ENCODE measurements at places on chromosomes 11 and 22.

DNA sequence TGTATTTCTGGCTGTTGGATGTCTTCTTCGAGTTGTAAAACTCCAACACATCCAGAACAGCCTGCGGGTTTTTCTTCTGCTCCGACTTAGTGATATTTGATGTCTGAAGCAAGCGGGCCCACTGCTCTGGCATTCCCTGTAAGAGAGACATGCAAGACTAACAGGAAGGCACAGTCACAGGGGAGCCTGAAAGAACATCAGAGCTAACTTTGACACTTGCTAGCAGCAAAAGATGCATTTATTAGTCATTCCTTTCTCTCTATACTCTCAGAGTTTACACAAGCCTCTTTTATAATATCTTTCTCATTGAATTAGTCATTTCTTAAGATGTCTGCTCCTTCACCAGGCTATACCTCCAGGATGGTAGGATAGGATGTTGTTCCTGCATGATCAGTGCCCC lies 77.8 kb upstream of the GDPD4 start:
- DNase-seq, result no peak

DNA sequence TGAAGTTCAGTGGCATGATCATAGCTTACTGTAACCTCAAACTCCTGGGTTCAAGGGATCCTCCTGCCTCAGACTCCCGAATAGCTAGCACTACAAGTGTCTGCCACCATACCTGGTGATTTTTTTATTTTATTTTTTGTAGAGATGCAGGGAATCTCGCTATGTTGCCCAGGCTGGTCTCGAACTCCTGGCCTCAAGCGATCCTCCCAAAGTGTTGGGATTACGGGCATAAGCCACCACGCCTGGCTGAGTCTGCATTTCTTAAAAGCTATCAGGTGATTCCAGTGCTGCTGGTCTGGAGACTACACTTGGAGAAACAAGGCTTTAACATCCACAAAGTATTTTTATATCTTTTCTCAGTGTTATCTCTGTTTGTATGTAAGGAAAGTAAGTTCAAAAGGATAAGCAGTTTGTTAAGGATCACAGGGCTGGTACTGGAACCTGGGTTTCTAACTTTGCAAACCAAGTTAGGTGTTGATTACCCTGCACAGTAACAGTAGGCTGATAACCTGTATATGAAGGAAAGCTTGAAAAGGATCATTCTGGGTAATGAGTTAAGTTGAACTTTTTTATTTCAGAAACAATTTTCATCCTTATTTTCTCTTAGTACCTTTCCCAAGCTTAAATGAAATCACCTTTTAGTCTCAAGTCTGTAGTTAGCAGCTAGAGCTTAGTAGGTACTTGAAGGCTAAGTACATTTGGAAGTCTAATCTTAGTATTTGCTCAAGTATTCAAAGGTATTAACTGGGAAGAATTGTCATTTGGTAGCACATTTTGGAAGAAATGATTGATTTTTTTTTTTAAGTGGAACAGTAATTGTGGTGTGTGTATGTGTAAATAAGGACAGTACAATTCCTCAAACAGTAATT lies 12.5 kb downstream of the ACER3 start:
- no peak for DNase-seq

GRCh38 chr11:120904116-120904515 lies 119.8 kb upstream of the TBCEL start:
- no peak for DNase-seq

GRCh38 chr11:61841636-61842527 lies 13.8 kb downstream of the FADS2 start:
- DNase-seq, result no peak

DNA sequence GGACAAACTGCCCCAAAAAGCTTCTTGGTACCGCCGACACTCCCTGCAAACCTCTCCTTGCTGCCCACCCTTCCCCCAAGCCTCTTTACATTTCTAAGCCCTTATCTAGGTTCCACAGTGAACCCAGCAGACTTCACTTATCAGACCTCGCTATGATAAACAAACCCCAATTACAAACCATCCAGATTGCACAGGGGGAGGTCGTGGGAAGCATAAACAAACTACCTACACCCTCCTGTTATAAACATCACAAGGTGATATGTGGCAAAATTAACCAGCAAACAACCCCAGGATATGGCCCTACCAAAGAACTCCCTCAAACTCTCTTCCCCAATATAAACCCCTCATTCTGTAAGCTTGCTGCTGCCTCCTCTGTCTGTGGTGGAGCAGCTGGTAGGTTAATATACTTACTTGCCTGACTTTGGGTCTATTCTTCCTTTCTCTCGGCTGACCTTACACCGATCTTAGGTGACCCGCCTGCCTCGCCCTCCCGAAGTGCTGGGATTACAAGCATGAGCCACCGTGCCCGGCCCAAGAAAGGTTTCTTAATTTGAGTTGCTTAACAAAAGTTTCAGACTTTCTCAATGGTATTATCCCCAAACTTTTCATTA lies 66.0 kb upstream of the TENM4 start:
- no peak for DNase-seq

GRCh38 chr11:2328021-2328420 lies 26.2 kb downstream of the TSPAN32 start:
- DNase-seq, result no peak
